Endothelial cell (in vitro differentiated cells): ENCODE measurements at places on chromosomes 5 and 9.
A peak's percentile ranks its signal among the peaks of the same experiment; 100 is the strongest.

DNA sequence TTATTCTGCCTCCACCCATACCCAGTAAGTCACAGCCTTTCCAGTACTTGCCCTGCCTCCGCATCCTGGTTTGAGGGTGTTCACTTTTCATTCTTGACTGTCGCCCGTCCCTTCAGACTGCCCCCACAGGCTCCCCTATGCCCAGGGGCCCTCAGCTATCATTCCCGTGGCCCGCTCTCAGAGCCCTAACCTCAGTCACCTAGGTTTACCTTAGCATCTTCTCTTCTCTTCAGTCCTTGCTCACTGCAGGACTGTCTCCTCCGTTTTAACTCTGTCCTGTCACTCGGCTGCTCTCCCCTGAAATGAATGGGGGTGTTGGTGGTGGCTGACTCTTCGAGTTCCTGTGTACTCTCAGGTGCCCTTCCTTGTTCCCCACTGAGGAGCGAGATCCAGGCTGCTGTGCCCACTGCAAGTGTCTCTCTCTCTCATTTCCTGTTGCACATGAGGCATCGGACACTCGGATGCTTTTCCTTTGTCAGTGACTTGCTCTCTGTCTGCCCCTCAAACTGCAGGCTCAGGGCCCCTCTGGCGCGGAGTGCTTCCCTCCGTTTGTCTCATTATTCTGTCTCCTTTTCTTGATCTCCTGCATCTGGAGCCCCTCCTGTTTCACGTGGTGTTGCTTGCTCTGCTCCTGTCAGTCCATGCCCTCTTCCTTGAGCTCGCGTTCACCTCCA is 89.8 kb downstream of the CACNA1B start:
- DNase-seq: no peak

- DNase-seq: no peak
Observed at GRCh38 chr5:58085800-58086199, 374.1 kb downstream of the PLK2 start.

GRCh38 chr9:18606846-18607245 is 132.9 kb downstream of the ADAMTSL1 start:
- no peak for DNase-seq

DNA sequence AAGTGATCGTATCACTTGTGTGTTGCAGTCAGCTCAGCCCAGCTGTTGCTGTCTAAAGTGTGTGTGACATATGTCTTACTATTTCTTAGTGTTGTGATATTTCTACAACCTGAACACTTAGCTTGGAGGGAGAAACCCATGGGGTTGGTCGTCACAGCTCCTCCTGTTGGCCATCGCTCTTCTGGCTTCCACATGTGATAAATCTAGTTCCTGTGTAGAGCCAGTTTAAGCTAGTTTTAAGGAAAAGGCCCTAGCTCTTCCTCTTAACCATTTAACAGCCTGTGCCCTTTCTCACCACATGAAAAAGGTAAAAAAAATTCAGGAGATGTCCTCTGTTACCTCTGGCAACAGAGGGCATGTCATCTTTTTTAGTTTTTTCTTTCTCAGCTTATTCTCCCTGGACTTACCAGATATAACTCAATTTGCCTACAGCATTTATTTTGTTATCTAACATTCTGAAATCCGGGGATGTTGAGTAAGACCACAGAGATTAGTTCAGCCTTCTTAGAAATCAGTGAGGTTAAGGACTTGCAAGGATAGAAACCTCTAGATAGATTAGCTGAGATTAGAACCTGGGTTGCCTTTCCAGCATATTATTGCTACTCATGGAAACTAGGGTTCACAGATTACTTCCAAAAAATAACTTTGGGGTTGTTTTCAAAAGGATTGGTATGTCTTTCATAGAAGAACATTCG is 100.4 kb downstream of the GAPVD1 start:
- peak; percentile 52 for DNase-seq

- DNase-seq: no peak
Observed at GRCh38 chr9:69218166-69218565, 44.1 kb downstream of the TJP2 start.
